CD8-positive, alpha-beta T cell (primary cell): ENCODE measurements at places on chromosomes 6 and 20. TPM values are rescaled to one million over a fixed set of nuclear protein-coding genes. Genes with fewer than 3 reads are reported as not detected.
A peak's percentile ranks its signal among the peaks of the same experiment; 100 is the strongest.

- DNase-seq: no peak
Measured at GRCh38 chr20:48656661-48657211, 171.1 kb downstream of the PREX1 start.

- no peak for DNase-seq
Measured at GRCh38 chr6:22880686-22881433, 311.5 kb downstream of the HDGFL1 start.

DNA sequence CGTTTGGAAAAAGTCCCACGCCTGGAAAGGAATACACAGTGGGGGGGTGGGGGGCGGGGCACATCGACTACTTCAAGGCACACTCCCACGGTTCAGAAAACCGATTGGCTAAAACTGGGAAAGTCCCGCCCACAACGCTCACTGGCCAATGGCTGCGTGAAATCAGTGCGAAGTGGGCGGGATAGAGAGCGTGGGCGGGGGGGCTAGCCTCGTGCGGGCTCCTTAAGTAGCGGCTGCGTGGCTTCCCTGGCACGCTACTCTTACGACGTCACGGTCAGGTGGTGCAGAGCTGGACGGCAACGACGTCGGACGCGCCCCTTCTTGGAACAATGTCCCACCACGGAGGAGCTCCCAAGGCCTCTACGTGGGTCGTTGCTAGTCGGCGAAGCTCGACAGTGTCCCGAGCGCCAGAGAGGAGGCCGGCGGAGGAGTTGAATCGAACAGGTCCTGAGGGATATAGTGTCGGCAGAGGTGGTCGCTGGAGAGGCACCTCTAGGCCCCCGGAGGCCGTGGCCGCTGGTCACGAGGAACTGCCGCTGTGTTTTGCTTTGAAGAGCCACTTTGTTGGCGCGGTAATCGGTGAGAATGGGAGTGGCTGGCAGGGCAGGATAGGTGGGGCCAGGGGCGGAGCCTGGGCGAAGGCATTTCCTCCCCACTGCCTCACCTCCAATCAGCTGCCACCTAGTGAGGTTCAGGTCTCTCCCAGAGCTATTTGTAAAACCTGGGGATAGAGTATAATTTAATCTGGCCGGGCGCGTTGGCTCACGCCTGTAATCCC is at the start of gene DDX43:
TSS of gene DDX43 (plus strand) at position 252 of the 778 bp plus-strand sequence. CDS start at position 330, 78 bp downstream.
- DNase-seq: peak; percentile 19

DNA sequence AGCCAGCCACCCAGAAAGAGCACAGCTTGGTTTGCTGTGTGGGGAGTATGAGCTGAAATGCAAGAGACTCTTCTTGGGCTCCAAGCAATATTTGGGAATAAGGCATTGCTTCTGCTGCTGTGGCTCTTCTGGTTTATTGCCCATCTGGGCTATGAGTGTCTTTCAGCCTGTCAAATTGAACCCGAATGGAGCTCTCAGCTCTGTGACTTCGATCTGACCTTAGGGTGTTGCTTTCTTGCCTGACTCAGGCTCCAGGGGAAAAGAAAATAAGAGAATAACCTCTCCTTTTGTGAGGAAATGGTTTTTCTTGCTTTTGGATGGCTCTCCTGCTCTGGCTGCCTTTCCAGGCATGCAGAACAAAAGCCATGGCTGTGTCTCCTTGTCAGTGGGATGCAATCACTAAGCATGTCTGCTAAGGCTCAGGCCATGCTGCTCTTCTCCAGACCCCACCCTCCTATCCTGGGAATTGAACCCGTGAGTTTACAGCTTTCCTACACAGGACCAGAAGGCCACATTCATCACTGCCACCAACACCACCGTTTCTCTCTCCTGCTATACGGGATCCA is 169.4 kb upstream of the JAG1 start:
- DNase-seq: no peak

The CCDC170 gene
- total RNA-seq: not detected
